Left cardiac atrium (tissue), 4 donors: ENCODE measurements at places on chromosomes 5 and 9. TPM values are rescaled to one million over a fixed set of nuclear protein-coding genes. Genes with fewer than 3 reads are reported as not detected.

Gene KIF3A
- total RNA-seq = 8.0 TPM

GRCh38 chr5:143164557-143164956 is 238.9 kb downstream of the NR3C1 start:
- DNase-seq = no peak

Gene TLE1
- 15.0 TPM for total RNA-seq

GRCh38 chr9:87497604-87498045 is at the start of gene DAPK1:
DAPK1 (plus strand) TSS chr9:87497867; CDS start chr9:87499078, 1,211 bp downstream.
- DNase-seq = peak; percentile 67

DNA sequence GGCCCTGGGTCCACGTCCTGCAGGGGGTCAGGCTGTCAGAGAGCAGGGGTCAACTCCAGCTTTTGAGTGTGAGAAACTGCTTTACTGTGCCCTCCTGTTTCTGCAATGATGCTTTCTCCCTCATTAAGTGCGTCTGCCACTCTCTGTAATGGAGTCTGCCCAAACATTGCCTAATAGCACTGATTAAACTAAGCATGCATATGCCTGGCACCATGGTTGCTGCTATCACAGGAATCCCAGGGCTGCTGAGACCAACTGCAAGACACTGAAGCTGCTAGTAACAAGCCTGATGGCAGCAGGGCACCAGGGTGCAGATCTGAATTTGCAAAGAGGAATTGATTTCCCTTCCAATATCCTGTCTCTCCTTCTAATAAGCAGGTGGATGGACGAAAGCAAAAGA is 125.3 kb downstream of the SLC24A2 start:
- DNase-seq = no peak

DNA sequence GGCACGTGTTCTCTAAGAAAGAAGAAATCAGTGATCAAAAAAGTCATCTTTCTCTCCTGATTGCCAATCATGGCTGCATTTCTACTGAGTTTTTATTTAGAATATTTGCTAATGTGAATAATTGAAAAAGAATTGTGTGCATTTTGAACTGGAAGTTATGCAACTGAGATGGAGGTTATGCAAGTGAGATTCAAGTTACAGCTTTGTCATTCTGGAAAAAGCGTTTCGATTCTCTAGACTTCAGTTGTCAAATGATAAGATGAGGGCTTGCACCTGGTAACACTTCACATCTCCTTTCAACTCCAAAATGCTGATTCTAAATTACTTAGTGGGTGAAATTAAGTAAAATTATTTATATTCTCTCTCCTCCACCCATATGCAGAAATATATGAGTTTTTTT is 36.4 kb downstream of the C6 start:
- DNase-seq = no peak

DNA sequence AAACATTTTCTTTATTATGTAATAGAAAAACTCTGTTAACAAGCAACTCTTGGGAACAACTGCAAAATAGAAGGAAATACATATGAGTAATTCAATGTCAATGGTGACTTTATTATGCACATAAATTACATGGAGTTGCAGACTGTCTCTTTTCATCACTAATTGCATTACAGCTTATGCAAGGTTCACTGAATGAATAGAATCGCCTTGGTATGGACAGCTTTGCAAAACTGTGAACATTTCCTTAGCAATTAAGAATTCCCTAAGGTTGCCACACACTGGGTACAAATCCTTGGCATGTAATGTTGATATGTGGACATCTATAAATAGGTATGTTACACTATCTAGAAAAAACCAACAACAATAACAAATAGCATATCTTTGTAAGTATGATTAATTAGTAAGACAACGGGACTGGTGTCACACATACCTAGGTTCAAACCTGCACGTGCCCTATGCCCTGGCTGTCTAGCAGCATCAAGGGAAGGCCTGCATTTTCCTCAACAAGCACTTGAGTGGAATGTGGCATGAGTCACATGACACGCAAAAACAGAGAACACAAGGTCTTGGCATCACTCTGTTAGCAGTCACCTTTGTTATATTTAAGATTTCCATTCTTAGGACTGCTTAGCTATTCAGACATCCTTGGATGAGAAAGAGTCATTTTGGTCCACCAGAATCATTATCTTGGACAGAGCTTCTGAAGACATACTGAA is 263.9 kb downstream of the CTNND2 start:
- no peak for DNase-seq

DNA sequence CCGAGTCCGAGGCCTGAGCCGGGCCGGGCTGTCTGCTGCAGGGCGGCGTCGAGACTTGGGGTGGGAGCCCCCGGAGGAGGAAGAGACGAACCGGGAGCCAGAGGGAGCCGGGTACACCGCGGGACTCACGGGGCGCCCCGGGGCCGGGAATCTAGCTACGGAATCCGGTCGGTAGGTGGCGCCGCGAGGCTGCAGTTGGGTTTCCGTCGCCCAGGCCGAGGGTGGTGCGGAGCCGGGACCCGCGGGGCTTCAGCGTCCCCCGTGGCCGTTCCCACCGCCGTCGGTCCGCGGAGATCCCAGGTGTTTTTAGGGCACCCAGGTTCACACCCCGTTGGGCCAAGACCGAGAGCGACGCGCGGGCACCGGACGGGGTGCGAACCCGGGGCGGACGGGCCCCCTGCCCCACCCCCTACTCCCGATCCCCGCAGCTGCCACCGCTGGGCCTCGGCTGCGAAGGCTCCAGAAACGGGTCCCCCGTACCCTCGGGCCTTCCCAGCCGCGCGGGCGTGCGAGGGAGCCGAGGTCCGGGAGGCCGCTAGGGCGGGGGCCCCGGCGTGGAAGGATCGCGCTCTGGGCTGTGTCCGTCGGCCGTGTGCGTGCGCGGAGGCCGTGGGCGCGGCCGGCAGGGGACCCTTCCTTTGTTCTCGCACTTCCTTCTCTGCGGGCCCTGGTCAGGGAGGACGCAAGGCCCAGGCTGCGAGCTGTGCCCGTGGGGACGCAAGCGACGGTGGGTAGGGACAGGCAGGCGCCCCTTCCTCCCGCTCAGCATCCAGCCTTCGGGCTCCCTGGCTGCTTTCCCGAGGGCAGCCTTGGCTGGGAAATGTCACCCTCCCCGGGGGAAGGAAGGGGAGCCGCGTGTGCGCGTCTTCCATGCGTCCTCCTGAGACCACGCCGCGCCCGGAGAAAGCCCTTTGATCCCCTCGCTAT is 146.6 kb downstream of the GAPVD1 start:
- peak; percentile 84 for DNase-seq

Gene PCDHGB3
- 3.9 TPM for total RNA-seq

Gene MORN5
- not detected for total RNA-seq

DNA sequence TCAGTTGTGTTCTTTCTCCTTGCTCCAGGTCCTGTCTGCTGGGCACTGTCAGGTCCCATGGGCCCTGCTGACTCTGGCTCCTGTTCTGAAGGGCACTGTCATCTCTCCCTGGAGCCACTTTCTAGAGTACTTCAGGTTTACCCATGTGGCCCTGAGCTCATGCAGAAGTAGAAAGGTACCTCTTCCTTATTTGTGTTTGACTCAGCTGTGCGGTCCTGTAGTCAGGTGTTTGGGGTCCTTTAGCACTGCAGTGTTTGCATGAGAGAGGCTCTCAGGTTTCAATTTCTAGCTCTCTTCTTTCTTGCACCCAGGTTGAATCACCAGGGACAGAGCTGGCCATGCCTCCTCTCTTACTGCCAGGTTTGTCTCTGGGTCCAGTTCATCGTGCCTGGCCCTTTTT is 71.5 kb downstream of the HSPA4 start:
- no peak for DNase-seq

DNA sequence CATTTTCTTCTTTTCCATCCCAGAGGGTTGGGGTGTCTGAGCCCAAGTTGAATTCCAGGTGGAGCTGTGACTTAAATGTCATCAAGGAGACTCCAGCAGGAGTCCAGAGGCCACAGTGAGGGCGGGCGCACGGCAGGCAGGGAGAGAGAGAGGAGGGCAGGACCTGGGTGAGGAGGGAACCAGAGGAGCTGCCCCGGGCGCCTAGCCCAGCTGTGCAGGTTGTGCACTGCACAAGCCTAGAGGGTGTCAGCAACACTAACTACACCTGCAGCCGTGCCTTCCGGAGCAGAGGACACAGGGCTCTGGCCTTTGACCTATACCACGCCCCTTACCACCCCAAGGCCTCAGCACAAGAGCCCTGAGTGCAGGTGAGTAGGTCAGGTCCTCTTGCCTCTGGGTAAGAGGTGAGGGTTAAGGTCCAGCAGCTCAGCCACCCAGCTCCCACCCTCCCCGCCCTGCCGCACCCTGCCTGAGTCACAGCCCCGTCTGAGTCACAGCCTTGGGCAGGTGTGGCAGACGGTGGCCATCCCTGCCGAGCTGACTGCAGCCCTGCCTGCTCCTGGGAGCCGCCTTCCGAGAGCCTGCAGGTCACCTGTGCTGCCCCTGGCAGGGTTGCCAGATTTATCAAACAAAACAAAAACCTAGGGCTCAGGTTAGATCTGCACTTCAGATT is 6.4 kb upstream of the AGPAT2 start:
- DNase-seq = no peak

- no peak for DNase-seq
Observed at GRCh38 chr9:134846187-134846586, 34.4 kb upstream of the FCN2 start.

GRCh38 chr5:168219515-168220410 is 71.7 kb upstream of the WWC1 start:
- DNase-seq = no peak
